ENCODE measurements at places on chromosomes 4 and X. TPM values are rescaled to one million over a fixed set of nuclear protein-coding genes. Genes with fewer than 3 reads are reported as not detected.

GRCh38 chr4:184453365-184454160 lies 20.8 kb downstream of the IRF2 start:
- no peak overlapping the region for H3K4me3 ChIP-seq
- DNase-seq, result peak; percentile 82
- H3K27ac ChIP-seq, result no peak overlapping the region
- peaks cover 3% of the 10 kb centered on the region for H3K36me3 ChIP-seq

DNA sequence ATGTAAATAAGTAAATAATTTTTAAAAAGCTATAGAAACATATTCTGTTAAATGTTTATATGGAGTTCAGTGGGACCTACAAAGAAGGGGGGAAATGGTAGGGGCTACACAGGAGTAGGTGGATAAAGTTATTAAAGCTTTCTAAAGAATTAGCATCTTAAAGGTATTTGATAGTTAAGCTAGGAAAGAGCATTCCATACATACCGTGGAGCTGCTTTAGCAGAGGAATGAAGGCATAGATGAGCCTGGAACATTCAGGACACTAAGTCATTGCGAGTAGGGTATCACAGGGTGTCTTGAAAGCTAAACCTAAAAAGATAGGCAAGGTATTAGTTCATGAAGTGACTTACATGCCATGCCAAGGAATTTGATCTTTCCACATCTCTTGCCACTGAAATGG lies 60.4 kb downstream of the SLC10A6 start:
- peaks cover 8% of the 10 kb centered on the region for H3K36me3 ChIP-seq
- no peaks in the 10 kb centered on the region for H3K27me3 ChIP-seq

DNA sequence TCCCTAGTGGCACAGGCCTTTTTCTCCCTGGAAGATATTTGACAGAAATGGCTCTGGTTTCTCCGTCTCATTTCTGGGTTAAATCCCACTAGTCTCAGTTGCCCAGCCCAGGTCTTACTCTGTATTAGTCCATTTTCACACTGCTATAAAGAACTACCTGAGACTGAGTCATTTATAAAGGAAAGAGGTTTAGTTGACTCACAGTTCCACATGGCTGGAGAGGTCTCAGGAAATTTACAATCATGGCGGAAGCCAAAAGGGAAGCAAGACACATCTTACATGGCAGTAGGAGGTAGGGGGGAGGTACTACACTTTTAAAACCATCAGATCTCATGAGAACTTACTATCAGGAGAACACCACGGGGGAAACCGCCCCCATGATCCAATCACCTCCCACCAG lies 81.9 kb downstream of the FHDC1 start:
- no peaks in the 10 kb centered on the region for H3K27me3 ChIP-seq
- no peak for DNase-seq
- H3K4me3 ChIP-seq, result no peak overlapping the region
- peaks cover 4% of the 10 kb centered on the region for H3K4me1 ChIP-seq

- H3K4me3 ChIP-seq, result no peak overlapping the region
- no peak for DNase-seq
- no peak overlapping the region for H3K27ac ChIP-seq
- H3K4me1 ChIP-seq, result no peaks in the 10 kb centered on the region
- H3K27me3 ChIP-seq, result no peaks in the 10 kb centered on the region
Observed at GRCh38 chrX:132677233-132677716, 188.4 kb upstream of the MBNL3 start.

DNA sequence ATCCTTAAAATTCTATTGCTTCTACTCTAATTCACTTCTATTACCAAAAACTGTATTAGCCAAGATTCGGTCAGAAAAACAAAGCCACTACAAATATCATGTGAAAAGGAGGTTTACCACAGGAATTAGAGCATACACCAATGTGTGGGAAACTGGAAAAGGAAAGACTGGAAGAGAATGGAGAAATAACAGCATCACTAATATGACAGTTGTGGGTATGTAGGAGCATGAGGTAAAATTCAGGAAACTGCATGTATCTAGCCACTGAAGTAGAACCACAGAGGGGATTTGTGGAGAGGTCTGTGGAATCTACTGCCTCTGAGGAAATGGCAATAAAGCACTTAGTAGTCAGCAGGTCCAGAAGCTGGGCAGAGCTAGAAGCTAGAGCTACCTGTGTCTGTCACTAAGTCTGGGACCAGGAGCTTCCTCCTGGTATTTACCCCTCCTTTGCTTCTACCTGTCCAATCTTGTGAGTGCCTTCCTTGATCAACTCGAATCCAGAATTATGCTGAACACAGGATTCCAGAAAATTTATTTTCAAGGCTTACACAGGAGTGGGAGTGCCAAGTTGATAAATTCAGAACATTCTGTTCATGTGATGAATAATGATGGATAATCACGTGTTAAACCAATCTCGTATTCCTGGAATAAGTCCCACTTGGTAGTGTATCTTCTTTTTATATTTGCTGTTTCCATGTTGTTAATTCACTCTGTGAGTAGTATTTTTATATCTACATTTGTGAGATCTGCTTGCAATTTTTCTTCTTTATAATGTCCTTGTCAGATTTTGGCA lies 52.6 kb downstream of the NAF1 start:
- no peak for DNase-seq
- H3K4me1 ChIP-seq, result no peaks in the 10 kb centered on the region
- no peak overlapping the region for H3K4me3 ChIP-seq
- H3K27ac ChIP-seq, result no peak overlapping the region
- no peaks in the 10 kb centered on the region for H3K27me3 ChIP-seq
- no peaks in the 10 kb centered on the region for H3K36me3 ChIP-seq

GRCh38 chrX:17580539-17581152 lies 156.6 kb upstream of the SCML1 start:
- no peak for DNase-seq
- no peak overlapping the region for H3K27ac ChIP-seq
- H3K4me3 ChIP-seq, result no peak overlapping the region
- no peaks in the 10 kb centered on the region for H3K27me3 ChIP-seq
- H3K4me1 ChIP-seq, result no peaks in the 10 kb centered on the region

- no peak overlapping the region for H3K27ac ChIP-seq
- DNase-seq, result no peak
- no peaks in the 10 kb centered on the region for H3K36me3 ChIP-seq
- no peak overlapping the region for H3K4me3 ChIP-seq
- no peaks in the 10 kb centered on the region for H3K27me3 ChIP-seq
Observed at GRCh38 chrX:84339507-84340364, 151.7 kb upstream of the RPS6KA6 start.

DNA sequence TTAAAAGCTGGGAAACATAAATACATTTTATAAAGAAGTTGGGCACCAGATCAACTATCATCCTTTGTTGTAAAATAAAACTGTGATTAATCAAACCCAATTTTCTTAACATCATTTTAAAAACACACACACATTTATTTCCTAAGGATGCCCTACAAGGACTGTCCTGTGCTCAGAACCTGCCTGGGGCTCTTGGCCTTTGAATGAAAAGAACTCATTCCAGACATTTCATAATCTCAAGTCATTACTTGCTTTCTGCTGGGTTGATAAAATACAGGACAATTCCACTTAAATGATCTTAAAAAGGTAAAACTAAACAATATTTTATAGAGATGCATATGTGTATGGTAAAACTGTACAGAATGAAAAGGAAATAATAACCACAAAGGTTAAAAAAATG lies 2.8 kb downstream of the SH3D19 start:
- H3K4me3 ChIP-seq, result no peak overlapping the region
- DNase-seq, result no peak
- H3K4me1 ChIP-seq, result peaks cover 3% of the 10 kb centered on the region
- H3K27me3 ChIP-seq, result no peaks in the 10 kb centered on the region
- no peaks in the 10 kb centered on the region for H3K36me3 ChIP-seq

GRCh38 chr4:125244848-125245450 lies 69.8 kb upstream of the FAT4 start:
- H3K36me3 ChIP-seq, result no peaks in the 10 kb centered on the region
- no peak for DNase-seq
- H3K27ac ChIP-seq, result no peak overlapping the region
- H3K4me3 ChIP-seq, result no peak overlapping the region

- H3K36me3 ChIP-seq, result no peaks in the 10 kb centered on the region
- peak overlapping the region; percentile 97 for H3K27ac ChIP-seq
- H3K27me3 ChIP-seq, result no peaks in the 10 kb centered on the region
- H3K4me3 ChIP-seq, result peak overlapping the region; percentile 65
Observed at GRCh38 chr4:124710911-124711310, 1.6 kb downstream of the ANKRD50 start.

GRCh38 chrX:25144043-25144940 lies 128.5 kb upstream of the ARX start:
- no peak overlapping the region for H3K4me3 ChIP-seq
- H3K27me3 ChIP-seq, result no peaks in the 10 kb centered on the region
- no peak overlapping the region for H3K27ac ChIP-seq
- no peaks in the 10 kb centered on the region for H3K4me1 ChIP-seq

GRCh38 chr4:1821679-1822567 lies 28.8 kb downstream of the FGFR3 start:
- DNase-seq, result no peak
- no peaks in the 10 kb centered on the region for H3K4me1 ChIP-seq
- H3K27ac ChIP-seq, result no peak overlapping the region
- H3K4me3 ChIP-seq, result no peak overlapping the region
- H3K27me3 ChIP-seq, result no peaks in the 10 kb centered on the region
- peaks cover 98% of the 10 kb centered on the region for H3K36me3 ChIP-seq

TMEM150C gene
- total RNA-seq, result 2.7 TPM

NR3C2 gene
- total RNA-seq, result 22.7 TPM

PCDH19 gene
- 0.10 TPM for total RNA-seq

CCDC120 gene
- 10.5 TPM for total RNA-seq

POU3F4 gene
- total RNA-seq, result not detected

ARSJ gene
- 17.6 TPM for total RNA-seq

MAGEC1 gene
- not detected for total RNA-seq

Data from upper lobe of left lung (tissue), 6 donors.